Fibroblast of villous mesenchyme (primary cell): ENCODE measurements at places on chromosomes 6 and 20. TPM values are rescaled to one million over a fixed set of nuclear protein-coding genes. Genes with fewer than 3 reads are reported as not detected.
A peak's percentile ranks its signal among the peaks of the same experiment; 100 is the strongest.

Gene THBS2
- 374 and 478 TPM in 2 replicates for total RNA-seq

DNA sequence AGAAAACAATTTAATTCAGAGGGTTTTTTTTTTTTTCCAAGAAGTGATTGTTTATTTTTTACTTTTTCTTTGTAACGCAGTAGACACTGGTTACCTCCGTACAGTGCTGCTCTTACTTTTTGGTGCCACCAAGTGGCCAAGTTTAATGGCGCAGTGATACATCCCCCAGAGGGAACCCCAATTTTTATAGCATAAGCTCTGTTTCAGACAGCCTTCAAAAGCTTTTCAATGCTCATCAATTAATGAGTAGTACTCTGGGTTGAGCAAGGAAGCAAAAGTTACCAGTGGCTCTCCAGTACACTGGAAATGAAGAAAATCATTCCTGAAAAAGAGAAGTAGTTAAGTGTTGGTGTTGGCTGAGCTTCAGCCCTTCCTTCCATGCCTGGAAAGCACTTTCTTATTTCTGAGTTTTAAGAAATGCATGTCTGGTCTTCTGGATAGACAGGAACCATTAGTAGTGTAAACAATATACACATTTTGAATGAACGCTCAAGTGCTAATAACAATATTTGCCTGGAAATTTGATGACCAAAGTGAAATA is 129.1 kb upstream of the SMLR1 start:
- peak; percentile 74 for DNase-seq

GRCh38 chr20:57388953-57389694 is 2.1 kb upstream of the RBM38 start:
- peak; percentile 67 for DNase-seq

Gene CFB
- total RNA-seq = 3.5 and 12.1 TPM in 2 replicates

DNA sequence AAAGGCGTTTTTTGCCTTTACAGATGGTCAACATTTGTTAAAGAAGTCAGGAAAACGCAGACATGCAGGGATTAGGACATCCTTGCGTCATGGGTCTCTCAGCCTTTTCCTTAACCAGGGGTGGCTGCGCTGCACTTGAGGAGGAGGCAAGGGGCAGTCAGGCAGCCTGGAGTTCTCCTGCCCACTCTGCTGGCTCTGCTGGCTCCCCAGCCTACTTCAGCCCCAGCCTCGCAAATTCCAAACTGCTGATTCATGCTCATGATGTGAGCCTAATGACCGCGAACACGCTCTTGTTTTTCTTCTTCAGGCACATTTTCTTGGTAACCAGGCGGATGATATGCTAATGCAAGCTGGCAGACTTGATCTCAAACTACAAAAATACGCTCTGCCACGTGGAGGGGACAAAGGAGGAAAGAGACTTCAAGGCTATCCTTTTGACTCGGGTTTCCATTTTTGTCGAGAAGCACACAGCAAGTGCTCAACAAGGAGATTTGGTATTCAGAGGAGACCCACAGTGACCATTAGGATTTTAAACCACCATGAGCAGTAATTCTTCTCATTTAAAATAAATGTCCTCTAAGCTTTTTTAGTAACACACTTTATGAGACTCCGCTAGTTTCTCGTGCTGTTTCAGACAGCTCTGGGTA is 290.3 kb upstream of the STXBP5 start:
- DNase-seq = peak; percentile 99

GRCh38 chr6:11423072-11423471 is 114.5 kb upstream of the TMEM170B start:
- no peak for DNase-seq

GRCh38 chr6:136359851-136360250 is 70.2 kb upstream of the BCLAF1 start:
- no peak for DNase-seq

Gene WASF1
- total RNA-seq = 10.3 and 14.2 TPM in 2 replicates

Gene OPN5
- not detected in 2 replicates for total RNA-seq

GRCh38 chr20:32157611-32158010 is 48.1 kb downstream of the TM9SF4 start:
- DNase-seq = no peak

DNA sequence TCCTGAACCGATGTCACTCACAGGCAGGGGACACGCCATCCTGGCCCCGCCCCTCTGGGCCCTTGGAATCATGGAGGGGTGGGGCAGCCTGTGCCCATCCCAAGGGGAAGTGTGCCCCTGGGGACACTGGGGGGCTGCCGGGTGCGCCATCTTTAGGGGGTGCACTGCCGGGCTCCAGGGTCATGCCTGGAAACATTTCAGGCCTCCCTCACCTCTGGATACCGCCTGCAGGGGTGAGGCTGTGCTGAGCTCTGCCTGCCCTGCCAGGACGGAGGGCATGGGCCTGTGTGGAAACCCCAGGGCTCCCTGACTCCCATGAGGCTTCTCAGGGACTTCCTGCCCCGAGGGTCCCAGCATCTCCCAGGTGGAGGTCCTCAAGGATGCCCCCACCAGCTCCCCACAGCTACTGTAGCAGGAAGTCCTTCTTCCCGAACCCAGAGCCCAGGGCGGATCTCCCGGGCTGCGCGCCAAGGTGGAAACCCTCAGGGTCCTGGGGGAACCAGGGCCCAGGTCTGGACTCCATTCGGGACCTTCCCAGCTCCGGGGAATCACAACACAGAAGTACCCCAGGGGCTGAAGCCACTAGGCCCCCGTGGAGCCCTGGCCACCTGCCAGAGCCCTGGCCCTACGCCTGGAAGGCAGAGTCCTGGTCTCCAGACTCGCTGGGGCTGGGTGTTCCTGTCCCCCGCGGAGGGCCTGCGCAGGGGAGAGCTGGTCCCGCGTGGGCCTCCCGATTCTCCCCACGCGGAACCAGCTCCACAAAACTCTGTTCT is 15.6 kb downstream of the CHRNA4 start:
- DNase-seq = no peak

DNA sequence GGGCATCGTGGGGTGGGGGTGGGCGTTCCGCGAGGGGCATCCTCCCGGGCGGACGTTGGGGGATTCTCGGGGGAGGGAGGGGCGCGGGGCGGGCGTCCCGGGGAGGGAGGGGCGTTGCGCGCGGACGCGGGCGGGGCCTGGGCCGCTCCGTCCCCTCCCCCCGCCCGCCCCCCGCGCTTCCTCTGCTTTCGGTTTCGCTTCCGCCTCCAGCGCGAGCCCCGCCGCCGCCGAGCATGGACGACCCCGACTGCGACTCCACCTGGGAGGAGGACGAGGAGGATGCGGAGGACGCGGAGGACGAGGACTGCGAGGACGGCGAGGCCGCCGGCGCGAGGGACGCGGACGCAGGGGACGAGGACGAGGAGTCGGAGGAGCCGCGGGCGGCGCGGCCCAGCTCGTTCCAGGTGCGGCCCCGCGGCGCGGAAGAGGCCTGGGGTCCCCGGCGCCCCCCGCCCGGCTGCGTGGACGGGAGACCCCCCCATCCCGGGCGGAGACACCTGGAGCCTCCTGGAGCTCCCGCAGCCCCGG is at the start of gene OGFR:
Gene OGFR (plus strand): TSS at position 209 of the 528 bp plus-strand sequence. CDS start 25 bp downstream, at position 234.
- DNase-seq = peak; percentile 62

Gene MLIP
- total RNA-seq = not detected in 2 replicates

Gene RNF182
- 3.2 and 6.9 TPM in 2 replicates for total RNA-seq

Gene IL17A
- not detected in 2 replicates for total RNA-seq

Gene TREML1
- total RNA-seq = not detected in 2 replicates

Gene TCP11
- 0.32 TPM in 1 of 2 replicates, not detected in the other for total RNA-seq

DNA sequence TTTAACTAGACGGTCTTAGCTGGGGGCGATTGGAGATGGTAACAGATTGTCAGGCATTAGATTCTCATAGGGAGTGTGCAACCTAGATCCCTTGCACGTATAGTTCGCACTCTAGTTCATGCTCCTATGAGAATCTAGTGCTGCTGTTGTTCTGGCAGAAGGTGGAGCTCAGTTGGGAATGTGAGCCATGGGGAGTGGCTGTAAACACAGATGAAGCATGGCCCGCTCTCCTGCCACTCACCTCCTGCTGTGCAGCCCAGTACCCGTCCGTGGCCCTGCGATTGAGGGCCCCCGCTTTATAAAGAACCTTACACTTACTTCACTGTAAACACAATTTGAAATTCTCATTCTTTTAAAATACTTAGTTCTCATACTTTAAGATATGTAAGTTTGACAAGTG is 339.4 kb downstream of the CDH26 start:
- no peak for DNase-seq

DNA sequence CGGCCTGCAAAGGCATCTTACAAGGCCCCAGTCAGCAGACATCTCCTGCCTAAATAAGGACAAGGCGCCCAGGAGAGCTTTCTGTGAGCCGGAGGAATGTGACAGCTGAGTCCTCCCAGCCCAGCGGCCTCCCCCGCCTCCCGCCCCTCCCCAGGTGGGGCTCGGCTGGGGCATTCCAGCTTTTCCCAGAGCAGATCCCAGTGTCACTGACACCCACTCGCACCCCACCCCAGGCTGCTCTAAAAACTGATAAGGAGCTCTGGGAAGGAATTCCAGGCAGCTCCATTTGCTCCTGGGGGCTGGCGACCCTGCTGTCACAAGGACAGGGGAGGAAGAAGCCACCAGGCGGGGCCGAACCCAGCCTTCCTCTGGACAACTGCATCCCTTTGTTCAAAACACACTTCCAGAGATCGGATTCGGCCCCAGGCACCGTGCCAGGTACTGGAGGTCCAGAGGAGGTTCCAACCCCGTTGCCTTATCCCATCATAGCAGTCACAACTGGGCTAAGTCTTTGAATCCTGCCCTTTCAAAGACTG is 49.7 kb downstream of the JPH2 start:
- peak; percentile 58 for DNase-seq

GRCh38 chr6:123806561-123806960 is 2.9 kb downstream of the NKAIN2 start:
- DNase-seq = no peak

Gene CDH4
- 1.3 and 1.7 TPM in 2 replicates for total RNA-seq

DNA sequence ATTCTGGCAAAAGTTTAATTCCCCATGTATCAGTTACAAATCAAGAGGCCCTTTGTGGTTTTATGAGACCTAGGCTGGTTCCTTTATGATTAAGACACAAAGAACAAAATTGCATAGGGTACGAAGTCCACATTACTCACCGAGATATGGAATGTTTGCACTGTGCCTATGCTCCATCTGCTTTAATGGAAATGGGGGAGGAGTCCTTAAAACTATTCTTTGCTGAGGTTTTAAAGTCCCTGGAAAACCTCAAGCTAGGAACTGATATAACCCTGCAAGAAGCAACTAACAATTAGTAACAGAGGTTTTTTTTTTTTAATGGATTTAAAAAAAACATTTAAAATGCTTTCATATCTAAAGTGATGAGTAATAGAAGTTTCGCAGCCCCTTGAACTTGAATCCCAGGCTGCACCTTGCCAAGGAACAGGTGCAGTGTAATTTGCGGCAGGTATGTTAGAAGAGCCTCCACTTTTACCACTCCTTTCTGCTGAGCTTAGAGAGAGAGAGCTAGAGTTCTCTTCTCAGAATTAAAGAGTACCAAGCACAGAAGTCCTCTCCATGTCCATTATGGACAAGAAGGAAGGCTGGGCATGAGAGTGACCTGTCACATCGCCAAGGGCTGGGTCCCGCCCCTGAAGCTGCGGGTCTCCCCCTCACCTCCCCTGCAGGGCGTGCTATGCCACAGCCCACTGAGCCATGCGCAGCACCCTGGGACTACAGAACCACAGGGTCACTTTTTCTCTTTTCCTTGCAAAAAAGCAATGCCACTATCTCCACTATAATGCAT is 2.3 kb downstream of the SERPINB1 start:
- DNase-seq = peak; percentile 66

Gene MYLK4
- 0.43 and 0.64 TPM in 2 replicates for total RNA-seq

- DNase-seq = peak; percentile 83
These were observed 19.6 kb downstream of the RRBP1 start for GRCh38 chr20:17662333-17663039.

GRCh38 chr6:106765496-106765895 is 136.1 kb downstream of the QRSL1 start:
- no peak for DNase-seq

Gene KHDC1L
- 0.43 TPM in 1 of 2 replicates, not detected in the other for total RNA-seq

DNA sequence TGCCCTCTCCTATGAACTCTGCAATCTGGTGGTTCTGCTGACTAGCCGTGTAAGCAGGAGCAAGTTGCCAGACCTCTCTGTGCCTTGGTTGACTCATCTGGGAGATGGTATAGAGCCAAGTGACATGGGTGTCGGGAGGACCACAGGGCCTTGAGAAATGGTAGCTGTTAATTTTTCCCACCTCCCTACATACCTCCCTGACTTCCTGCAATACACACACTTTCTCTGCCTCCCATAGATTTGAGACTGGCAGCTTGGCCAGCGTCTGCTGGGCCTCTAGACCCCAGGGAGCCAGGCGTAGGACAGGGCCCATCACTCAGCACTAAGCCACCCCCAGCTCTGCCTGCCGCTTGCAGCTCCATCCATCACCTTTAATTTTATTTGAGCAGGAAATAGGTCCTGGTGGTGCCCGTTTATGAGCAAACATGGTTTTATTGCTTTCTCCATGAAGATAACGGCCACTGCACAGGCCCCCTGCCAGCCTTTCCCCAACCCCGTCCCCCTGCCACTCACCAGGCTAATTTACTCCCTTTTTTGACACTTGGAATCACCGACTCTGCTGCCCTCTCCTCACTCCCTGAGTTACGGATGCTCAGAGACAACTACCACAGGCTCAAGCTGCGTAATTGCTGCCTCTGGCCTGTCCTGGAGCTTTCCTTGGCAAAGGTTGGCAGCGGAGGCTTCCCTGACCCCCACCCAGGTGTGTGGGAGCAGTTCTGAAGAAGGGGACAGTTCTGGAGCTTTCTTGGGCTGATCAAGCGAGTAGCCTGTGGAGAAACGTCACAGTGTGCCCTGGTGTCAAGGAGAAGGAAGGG is 11.1 kb downstream of the GLP1R start:
- no peak for DNase-seq

Gene C4A
- total RNA-seq = 6.0 and 13.9 TPM in 2 replicates

GRCh38 chr6:6148192-6148815 is 141.6 kb upstream of the NRN1 start:
- DNase-seq = no peak

DNA sequence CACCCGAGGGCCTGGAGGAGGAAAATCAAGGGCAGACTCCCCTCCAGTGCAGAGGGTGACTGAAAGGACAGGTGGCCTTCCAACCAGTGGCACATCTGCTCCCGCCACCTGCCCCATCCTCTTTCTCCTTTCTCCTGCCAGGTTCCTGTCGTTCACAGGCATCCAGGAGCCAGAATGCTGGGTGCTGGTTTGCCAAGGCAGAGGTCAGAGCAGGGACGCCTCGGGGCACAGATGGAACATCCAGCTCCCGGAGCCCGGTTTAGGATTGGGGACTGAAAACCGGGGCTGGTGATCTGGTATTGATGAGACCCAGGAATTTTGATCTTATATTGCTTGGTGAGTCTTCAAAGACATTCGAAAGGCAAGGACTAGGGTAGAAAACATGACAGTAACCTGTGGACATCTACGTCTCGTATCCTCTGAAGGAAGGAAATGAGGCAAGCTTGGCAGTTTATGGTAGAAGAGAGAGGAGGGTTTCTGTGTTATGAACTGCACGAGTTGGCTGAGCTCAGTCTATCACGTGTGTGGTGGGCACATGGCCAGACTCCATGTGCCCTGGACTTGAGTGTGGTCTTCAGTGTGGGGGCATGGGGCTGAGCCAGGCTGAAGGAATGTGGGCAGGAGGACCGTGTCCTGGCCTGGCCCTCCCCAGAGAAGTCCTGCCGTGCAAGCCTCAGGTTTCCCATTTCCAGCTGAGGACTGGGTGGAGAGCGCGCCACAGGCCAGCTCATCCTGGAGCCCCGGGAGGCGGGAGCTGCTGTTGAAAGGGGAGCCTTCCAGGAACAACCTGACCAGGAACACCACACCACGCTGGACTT is 74.2 kb downstream of the IRF4 start:
- DNase-seq = no peak
